ENCODE measurements at places on chromosomes 6 and 20. TPM values are rescaled to one million over a fixed set of nuclear protein-coding genes. Genes with fewer than 3 reads are reported as not detected.

The BPIFB2 gene
- total RNA-seq, result not detected

The FAM50B gene
- total RNA-seq, result 6.0 TPM

The YTHDF1 gene
- 30.7 TPM for total RNA-seq

The IL22RA2 gene
- not detected for total RNA-seq

The BTNL2 gene
- not detected for total RNA-seq

The TMEM244 gene
- not detected for total RNA-seq

The APCDD1L gene
- total RNA-seq, result 2.9 TPM

The CDSN gene
- total RNA-seq, result not detected

The LY6G6F gene
- not detected for total RNA-seq

The DACT2 gene
- total RNA-seq, result not detected
